KG1 (cell line): ENCODE measurements at places on chromosomes 1 and 21.

GRCh38 chr1:44442791-44443190, 37.7 kb downstream of the RNF220 start:
- DNase-seq: no peak

DNA sequence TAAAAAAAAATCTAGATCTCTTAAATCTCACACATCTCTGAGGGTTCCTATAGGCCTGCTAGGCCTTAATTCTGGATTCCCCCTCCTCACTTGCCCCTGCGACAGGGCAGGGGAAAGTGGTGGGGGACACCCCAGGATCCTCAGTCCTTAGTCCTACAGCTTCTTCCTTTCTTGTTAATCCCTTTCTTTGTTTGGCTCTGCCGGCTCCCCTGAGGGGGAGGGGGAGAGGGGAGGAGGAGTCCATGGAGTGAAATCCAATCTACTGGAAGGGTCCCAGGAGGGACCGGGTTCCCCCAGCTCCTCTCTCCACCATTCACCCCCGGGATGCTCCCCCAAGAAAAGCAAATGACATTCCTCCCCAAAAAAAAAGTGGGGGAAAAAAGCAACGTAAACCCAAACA, 8.5 kb downstream of the MEX3A start:
- no peak for DNase-seq

DNA sequence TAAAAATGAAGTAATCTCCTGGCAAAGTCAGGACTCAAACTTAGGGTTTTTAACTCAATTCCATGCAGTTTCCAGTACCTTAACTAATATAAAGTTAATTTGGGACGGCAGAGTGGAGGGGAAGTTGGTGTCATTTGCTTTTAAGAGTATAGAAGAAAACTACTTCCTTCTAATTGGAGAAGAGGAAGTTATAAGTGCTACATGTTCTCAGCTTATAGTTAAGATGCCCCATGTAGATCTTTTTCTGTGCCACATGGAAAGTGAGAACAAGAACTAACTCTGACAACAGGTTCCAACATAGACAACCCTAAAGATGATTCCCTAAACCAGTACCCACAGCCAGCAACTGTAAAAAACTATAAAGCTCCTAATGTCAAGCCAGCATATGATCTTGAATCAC, 11.5 kb downstream of the RRAGC start:
- DNase-seq: peak; percentile 22

- no peak for DNase-seq
Observed at GRCh38 chr21:33139084-33139483, 69.1 kb downstream of the OLIG1 start.

GRCh38 chr1:46991083-46991923, 32.2 kb upstream of the CYP4X1 start:
- DNase-seq: no peak

- DNase-seq: no peak
Observed at GRCh38 chr1:179793281-179793680, 50.2 kb downstream of the FAM163A start.

- no peak for DNase-seq
Observed at GRCh38 chr1:34279971-34280370, 103.3 kb downstream of the C1orf94 start.

GRCh38 chr1:232430467-232430866, 199.5 kb downstream of the SIPA1L2 start:
- no peak for DNase-seq

- DNase-seq: no peak
Observed at GRCh38 chr1:81664341-81664740, 136.4 kb upstream of the ADGRL2 start.

DNA sequence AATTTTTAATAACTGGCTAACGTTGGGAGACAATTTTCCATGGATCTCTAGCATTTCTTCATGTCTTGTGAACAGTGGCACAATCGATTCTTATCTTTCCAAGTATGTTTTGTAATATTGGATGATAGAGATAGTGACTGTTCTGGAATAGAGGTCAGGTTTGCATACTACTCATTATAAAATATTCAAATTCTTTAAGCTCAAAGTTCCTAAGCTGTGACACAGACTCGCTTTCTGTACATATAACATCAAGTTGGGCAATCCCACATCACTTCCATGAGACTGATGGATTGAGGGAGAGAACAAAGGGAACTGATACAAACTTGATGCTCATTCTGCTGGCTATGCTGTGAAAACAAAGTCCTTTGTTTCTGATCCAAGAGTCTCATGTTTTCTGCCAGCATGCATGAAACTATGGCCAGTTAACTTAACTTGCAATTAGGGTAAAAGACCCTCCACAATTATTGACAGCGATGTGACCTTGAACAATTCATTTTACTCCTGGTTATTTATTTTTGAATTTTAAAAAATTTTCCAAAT, 392.4 kb downstream of the TTLL7 start:
- DNase-seq: no peak

DNA sequence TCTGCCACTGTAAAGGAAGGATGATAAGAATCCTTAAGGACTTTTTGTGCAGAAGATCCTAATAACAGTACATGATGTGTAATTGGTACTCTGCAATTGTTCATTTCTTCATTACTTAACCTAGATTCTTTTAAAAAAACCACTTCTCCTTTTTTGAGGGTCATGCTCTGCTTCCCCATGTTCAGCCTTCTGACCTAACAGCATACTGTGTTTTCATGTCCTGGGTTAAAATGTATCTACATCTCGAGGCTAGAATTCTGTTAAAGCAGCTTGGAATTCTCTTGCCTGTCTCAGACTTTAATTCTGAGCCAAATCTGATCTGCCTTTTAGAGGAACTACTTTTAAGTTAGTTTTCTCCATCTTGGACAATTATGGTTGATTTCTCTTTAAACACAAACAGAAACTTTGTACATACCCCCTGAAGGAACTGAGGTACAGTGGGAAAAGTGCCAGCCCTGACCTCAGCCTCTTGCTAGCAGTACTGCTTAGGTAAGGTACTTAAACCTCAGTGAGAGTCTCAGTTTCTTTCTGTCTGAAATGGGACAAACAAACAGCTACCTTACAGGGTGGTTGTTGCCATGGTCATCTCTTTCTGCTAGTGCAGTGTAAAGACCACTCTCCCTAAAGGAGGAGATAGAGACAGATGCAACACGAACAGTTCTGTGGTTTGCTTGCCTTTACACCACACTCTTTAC, 103.2 kb upstream of the DYNLT5 start:
- DNase-seq: peak; percentile 53

DNA sequence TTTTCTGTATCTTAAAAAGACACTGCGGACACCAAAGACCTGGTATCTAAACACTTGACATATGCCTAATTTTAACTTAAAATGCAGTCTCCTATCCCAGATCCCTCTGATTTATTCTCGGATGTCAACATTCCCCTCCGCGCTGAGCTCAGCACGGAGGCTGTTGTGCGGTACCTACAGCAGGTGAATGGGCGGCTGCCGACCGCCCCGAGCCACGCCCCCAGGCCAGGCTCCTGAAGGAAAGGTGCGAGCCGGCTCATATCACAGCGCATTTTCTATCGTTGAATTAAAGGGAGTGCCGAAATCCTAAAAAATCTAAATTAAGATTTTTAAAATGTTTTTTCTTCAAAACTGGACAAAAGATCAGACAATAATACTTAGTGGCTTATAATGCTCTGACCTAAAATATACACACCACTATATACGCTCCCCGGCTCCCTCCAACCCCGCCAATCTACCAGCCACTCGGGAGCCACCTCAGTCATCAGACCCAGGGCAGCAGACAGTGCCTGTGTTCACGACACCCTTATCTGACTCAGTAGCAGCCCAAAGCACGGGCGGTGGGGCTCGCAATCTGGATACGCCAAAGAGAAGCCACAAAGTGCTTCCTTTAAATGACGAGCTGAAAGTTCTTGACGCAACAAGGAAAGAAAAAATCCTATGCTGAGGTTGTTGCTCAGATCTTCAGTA, 4.1 kb downstream of the WRAP73 start:
- DNase-seq: no peak

DNA sequence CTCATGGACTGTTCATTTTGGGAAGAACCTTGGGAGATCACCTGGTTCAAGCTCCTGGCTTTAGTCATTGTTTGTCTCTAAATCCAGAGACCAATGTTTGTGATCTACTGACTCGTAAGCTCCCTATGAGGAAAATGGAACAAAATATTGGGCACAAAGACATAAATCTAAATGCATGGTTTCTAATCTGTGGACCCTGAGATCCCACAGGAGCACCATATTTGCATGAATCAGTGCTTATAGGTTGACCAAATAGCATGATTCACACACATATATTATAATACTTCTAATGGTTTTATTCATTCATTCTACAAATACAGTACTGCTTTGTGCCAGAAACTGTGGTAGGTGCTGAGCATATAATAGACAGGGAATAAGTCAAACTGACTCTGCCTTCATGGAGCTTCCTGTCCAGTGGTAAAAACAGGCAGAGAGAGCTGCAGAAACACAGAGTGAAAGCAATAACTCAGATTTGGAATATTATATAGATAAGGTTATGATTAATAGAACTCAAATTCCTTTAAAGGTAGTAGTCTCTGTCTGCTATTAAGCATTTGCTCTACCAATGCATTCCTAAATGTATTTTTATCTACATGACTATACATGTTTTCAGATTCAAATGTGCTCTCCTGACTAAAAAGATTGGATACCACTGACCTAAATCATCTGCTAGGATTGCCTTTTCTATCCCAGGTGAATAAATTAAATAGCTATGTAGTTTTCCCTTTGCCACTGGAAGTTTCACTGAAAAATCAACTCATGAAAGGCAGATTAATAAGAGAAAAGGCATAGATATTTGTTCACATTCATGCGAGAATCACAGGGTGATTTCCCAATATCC, 198.6 kb upstream of the CAMK1G start:
- DNase-seq: no peak

- DNase-seq: no peak
Observed at GRCh38 chr1:172897738-172898137, 153.0 kb downstream of the TNFSF18 start.

- no peak for DNase-seq
Observed at GRCh38 chr1:77659879-77660593, 22.4 kb downstream of the ZZZ3 start.

DNA sequence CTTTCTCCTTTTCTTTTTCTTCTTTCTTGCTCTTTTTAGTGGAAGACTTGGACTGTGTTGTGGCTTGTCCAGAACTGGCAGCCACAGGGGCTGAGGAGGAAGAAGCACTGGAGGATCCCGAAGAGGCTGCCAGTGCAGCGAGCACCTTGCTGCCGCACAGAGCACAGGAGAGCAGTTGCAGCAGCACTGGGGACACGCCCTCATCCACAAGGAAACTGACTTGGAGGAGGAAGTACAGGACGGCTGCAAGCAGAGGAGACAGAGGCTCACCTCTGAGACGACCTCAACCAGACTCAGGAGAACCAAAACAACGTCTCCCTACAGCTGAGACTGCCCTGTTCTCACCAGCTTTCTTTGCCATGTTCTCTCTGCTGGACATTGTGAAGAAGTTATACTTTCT, 88.9 kb downstream of the UBR4 start:
- DNase-seq: no peak

- no peak for DNase-seq
Observed at GRCh38 chr1:246434335-246434734, 72.7 kb downstream of the SMYD3 start.

DNA sequence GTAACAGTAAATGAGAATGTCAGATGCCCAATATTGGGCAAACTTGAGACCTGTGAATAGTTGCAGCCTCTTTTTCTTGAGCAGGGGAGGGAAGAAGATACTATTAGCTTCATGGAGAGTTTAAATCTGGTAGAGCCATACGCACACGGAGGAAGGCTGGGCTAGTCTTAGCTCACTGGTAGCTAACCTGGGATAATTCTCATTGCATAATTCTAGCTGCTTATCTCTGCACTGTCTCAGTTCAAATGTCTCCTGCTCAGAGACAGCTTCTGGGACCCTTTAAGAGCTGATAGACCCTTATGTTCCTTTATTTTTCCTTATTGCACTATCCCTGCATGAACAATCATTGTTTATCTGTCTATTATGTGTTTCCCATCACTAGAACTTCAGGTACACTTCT, 8.4 kb downstream of the C1orf87 start:
- no peak for DNase-seq

GRCh38 chr1:94095112-94095637, 25.8 kb downstream of the ABCA4 start:
- no peak for DNase-seq

DNA sequence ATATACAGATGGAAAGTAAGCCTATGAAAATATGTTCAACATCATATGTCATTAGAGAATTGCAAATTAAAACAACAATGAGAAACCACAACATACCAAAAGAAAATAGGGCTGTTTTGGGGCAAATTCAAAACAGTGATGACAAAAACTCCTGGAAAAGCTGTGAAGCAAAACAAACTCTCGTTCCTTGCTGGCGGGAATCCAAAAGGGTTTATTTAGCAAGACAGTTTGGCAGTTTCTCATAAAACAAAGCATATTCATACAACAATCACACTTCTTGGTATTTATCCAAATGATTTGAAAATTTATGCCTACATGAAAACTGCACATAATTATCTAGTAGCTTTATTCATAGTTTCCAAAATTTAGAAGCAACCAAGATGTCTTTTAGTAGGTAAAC, 44.4 kb downstream of the COL11A1 start:
- DNase-seq: no peak

- DNase-seq: no peak
Observed at GRCh38 chr1:223143537-223144248, 645 bp upstream of the TLR5 start.

DNA sequence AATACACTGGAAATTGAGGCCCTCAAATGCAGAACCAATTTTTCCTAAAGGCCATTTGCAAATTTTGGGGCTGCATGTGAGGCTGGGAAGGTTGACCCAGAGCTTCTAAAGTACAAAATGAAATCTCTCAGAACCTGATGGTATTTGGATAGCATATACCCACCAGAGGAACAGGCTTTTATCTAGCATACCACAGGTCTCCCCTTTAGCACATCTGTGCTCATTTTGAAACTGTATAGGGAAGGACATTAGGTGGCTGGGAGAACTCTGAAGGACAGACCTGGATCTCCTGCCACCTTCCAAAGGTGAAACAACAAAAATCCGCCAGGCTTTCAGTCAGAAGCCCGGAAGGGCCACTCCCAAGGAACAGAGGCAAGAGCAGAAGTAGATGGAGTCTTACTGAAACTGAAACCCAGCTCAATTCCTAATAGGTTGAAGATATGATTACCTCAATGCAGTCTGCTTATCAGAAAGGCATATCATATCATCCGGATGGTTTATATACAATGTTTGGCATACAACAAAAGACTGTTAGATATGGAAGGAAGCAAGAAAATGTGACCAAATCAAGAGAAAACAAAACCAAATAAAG, 11.6 kb downstream of the CD55 start:
- DNase-seq: no peak

DNA sequence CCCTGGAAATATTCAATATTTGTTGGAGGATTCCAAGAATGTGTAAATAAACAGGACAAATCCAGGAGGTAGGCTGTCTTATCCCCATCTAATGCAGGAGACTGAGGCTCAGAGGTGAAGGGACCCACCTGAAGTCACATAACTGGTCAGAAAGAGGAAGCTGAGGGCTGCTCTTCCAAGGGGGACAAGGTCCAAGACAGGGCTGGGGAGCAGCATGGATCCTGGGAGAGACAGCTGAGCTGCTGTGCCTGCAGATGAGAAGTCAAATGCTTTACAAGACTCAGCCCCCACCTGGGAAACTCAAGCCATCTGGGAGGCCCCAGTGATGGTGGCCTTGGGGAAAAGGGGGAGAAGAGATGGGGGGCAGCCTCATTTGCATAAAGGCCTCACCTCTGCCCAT, 224.4 kb downstream of the PTPRU start:
- no peak for DNase-seq

- DNase-seq: no peak
Observed at GRCh38 chr1:215718575-215719287, 151.6 kb downstream of the KCTD3 start.

GRCh38 chr21:20647607-20648006, 350.6 kb upstream of the NCAM2 start:
- DNase-seq: no peak

GRCh38 chr1:195618287-195618686, 990.0 kb downstream of the KCNT2 start:
- no peak for DNase-seq
